ENCODE measurements at places on chromosomes 7 and 10.

DNA sequence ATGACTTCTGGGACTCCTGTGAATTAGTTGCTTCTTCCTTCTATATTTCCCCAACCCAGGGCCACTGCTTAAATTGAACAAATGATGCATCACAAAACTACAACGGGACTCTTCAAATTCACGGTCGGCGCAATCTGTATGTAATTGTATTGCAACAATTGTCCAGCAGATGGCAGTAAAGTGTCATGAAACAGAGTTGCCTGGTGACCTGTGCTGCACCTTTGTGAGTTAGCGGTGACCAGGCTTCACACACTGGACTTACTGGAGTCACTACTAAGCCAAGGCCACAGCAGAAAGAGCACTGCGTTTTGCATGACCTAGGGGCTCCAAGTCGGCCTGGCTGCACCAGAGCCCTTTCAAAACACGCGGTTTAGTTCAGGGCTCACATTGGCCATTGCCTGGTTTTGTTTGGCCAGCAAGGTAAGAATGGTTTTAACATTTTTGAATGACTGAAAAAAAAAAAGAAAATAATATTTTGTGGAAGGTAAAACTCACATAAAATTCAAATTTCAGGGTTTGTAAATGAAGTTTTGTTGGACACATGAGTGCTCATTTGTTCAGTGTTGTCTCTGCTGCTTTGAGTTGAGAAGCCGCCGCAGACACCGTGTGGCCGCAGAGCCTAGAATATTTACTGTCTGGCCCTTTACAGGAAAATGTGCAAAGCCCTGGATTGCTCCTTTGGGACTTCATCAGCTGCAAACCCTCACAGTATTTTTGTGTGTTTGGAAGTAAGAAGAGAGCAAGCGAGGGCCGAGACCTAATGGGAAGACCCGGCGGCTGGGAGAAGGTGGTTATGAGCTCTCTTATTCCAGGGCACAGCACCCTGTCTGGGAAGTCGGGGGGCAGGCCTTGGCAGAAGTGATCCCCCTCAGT, 23.2 kb upstream of the ZNF32 start:
- DNase-seq, result no peak

- no peak for DNase-seq
Measured at GRCh38 chr10:111221682-111222480, 145.1 kb downstream of the ADRA2A start.

- DNase-seq, result no peak
Measured at GRCh38 chr10:34272316-34272715, 542.8 kb downstream of the PARD3 start.

DNA sequence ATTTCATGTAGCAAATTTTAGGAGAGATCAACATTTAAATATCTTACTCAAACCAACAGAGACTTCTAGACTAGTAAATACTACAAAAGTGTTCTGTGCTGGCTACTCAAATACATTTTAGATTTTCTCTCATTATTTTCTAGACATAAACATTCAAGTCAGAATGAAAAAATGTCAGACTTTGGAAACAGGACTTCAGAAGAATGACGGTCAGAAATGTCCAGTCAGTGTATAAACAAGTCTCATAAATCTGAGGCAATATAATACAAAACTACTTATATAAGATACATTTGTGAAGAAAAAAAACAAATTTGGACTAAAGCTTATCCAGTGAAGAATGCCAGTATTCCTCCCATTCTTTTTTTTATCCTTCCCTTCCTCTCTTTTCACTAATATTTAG, 25.9 kb downstream of the RNLS start:
- no peak for DNase-seq
